Breast epithelium (tissue), 4 donors: ENCODE measurements at places on chromosomes 16 and 17. TPM values are rescaled to one million over a fixed set of nuclear protein-coding genes. Genes with fewer than 3 reads are reported as not detected.
A peak's percentile ranks its signal among the peaks of the same experiment; 100 is the strongest.

- no peak for DNase-seq
These were observed 77.1 kb upstream of the BRD7 start for GRCh38 chr16:50445621-50446555.

- no peak for DNase-seq
These were observed 30.9 kb upstream of the DYNLRB2 start for GRCh38 chr16:80509872-80510271.

Gene FOXN1
- 0.29 TPM for total RNA-seq

DNA sequence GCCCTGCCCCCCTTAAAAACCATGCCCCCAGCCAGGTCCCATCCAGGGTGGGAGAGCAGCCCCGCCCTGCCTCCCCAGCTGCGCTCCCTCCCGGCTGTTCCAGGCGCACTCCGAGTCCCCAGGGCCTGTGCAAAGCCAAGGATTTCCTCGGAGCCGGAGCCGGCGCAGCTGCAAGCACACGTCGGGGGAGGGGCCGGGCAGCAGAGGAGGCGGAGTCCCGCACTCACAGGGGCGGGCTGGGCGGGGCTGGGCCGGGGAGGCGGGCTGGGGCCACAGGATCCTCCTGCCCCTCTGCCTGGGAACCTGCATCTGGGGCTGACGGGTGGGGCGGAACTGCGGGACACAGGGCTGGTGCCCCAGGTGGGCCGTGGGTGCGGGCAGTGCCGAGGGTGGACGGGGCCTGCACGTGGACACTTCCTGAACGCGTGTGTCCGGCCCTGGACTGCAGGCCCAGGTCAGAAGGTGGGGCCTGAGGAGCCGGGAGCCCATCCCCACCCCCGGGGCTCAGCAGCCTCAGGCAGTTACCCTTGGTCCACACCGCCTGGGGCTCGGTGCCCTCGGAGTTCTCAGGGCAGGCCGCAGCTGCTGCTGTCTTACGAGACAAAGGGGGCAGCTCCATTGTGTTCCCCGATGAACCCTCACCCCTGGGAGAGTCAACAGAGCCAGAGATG, 24.0 kb upstream of the SSTR5 start:
- no peak for DNase-seq

Gene TBC1D3H
- not detected for total RNA-seq

Gene C17orf107
- not detected for total RNA-seq

DNA sequence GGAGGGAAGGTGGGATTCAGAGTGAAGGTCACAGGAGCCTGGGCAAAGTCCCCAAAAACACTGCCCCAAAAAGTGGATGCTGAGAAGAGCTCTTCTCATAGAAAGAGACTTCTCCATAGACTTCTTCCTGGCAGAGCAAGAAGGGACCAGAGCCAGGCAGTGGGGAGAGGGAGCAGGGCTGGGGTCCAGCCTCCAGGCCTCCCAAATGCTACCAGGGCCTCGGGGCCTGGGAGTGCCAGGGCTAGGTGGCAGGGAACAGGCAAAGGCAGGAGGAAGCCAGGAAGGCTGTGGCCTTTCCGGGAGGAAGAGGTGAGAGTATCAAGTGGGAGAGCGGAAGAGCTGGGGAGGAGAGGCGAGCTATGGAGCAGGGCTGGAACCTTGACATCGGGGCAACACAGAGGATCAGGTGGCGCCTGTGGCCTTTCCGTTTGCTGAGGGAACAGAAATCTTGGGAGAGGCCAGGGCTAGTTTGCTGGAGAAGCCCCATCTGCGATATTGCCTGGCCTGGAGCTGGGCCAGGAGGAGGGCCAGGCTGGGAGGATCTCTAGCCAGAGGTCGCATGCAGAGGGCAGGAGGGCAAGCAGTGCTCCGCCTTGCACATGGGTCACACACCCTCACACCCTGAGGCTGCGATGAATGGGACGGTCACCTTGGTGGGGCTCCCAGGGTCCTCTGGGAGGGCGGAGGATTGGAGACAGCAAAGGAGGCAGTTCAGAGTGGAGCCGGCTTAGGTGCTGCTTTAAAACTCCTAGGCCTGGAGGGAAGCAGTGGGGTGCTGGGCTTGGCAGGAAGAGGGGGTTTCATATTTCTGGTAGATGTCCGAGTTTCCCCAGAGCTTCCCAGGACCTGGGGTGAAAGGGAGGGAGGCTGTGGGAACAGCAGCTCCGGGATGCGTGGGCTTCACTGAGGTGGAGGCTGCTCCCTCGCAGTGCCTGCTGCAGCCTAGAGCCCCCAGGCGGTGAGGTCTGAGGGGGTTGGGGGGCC, 3.4 kb downstream of the SLC16A5 start:
- no peak for DNase-seq

DNA sequence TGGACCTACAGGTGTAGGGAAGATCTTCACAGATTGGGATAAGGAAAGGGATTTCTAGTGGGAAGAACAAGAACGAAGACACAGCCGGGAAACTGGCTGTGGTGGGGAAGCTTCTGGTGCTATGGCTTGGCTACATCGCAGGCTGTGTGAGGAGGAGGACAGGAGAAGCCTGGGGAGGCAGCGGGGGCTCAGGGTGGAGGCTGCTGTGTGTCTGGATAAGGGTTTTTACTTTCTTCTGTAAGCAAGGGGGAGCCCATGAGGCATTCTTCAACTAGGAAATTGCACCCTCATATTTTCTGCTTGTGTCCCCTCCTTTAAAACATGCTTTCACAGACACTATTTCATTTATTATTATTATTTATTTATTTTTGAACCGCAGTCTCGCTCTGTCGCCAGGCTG, 2.9 kb upstream of the RHBDF2 start:
- no peak for DNase-seq

GRCh38 chr17:73017658-73018057, 74.8 kb downstream of the SLC39A11 start:
- no peak for DNase-seq

DNA sequence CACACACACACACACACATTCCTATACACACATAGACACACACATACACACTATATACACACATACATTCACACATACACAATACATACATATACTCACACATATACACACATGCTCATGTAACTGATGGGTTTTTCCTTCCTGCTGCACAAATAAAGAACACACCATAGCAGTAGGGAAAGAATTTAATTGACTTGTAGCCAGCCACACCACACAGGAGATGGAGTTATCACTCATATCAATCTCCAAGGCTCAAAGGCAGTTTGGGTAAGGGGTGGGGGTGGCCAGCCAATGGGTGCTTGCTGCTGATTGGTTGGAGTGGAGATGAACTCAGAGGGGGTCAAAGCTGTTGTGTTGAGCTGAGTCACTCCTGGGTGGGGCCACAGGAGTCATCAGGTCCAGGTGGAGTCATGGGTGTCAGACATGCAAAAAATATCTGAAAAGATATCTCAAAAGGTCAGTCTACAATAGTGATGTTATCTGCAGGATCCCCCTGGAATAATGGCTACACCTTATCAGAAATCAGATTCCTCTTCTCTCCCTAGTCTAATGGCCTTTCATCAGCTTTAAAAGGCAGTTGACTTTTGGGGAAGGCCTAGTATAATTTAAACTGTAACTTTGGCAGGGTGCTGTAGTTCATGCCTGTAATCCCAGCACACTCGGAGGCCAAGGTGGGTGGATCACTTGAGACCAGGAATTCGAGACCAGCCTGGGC, 46.1 kb downstream of the WSB1 start:
- no peak for DNase-seq

DNA sequence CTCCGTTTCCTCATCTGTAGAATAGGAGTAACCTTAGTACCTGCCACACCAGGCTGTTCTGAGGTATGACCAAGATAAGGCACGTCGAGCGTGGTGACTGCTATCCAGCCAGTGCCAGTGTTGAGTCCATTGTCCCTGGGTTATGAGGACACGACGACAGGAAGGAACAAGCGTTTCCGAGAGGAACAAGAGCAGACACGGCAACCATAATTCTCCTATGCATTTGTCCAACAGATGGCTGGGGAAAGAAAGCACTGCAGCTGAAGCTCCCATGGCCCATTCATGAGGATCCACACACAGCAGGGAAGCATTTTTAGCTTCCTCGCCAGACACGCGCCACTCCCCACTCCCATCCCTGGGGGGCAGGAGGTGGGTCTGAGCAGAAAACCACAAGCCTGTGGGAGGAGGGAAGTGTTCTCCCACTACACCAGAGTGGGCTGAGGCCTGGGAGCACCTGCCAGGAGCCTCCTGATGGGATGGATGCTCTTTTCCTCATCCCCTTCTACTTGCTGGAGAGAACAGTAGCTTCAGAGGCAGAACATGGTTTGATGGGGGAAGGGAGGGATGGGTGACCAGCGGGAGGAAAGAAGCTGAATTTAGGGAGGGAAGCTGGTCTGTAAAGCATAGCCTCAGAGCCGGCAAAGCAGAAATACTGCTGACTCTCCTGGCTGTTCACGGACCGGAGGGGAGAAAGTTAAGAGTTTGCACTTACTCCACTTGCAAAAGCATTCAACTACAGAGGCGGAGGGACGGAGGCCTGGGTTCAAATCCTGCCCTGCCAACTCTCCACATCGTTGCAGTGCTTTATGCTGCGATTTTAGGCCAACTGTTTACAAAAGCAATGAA, 2.7 kb downstream of the COTL1 start:
- DNase-seq = no peak

Gene PMP22
- 478 TPM for total RNA-seq

- DNase-seq = no peak
These were observed 41.0 kb downstream of the TOM1L2 start for GRCh38 chr17:17931159-17931558.

DNA sequence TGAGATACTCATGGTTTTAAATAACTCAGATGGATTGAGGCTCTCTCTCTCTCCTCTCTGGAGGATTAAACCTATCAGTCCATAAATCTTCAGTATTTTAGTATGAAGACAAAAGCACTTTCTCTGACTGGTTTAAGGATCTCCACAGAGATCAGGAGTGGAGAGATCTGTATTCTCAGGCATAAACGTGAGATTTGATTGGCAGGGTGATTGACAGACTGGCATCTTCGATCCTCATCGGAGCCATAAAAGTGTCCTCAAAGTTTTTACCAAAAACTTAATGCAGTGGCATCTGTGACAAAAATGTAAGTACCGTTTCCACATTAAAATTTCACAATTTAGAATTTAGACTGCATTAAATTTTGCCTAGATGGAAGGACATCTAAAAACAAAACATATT, 870.1 kb downstream of the KCNJ2 start:
- DNase-seq = no peak

GRCh38 chr17:78583091-78583490, 5.9 kb upstream of the DNAH17 start:
- DNase-seq = no peak

- DNase-seq = no peak
These were observed 43.9 kb downstream of the TMEM235 start for GRCh38 chr17:78275355-78275754.

- DNase-seq = no peak
These were observed 4.7 kb downstream of the CENPV start for GRCh38 chr17:16348586-16348985.

Gene TMEM238L
- not detected for total RNA-seq

Gene RUNDC3A
- 1.6 TPM for total RNA-seq

GRCh38 chr16:82895843-82896242, 269.1 kb downstream of the CDH13 start:
- no peak for DNase-seq

DNA sequence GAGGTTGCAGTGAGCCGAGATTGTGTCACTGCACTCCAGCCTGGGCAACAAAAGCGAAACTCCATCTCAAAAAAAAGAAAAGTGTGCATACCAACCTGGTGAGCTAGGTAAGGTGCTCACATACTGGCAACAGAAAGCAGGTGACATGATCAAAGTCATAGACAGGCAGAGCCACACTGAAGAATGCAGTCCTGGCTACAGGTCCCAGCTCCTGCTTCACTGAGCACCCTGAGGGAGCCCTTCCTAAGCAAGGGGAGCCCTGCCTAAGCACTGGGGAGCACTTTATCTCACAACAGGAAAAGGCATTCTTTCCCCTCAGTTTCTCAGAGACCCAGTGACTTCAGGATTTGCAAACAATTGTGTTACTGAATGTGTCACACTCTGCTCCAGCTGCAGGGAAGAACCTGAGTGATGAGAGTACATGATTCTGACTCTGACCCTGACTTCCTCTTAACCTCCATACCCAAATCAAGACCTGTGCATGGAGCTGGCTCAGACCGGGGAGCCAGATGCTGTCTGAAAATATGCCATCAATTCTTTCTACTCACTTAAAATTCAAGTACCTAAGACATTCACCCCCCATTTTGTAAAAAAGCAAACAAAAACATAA, 40.5 kb downstream of the ANKRD11 start:
- DNase-seq = no peak

DNA sequence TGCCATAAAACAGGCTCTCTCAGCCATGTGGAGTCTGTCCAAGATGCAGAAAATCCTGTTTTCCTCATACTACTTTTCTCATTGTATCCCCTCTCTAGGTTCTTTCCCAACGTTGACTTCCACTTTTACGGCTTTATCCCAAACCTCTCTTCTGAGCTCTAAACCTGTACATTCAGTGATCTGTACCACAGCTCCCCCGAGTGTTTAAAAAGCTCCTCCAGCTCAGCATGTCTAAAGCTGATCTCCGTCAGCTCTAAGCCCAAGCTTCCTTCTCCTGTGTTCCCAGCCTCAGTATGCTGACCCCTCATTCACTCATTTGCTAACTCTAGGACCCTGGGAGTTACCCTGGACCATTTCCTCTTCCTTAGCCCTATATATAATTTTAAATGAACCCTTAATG, 144.6 kb downstream of the DNAH9 start:
- DNase-seq = no peak

Gene CD79B
- 3.4 TPM for total RNA-seq

DNA sequence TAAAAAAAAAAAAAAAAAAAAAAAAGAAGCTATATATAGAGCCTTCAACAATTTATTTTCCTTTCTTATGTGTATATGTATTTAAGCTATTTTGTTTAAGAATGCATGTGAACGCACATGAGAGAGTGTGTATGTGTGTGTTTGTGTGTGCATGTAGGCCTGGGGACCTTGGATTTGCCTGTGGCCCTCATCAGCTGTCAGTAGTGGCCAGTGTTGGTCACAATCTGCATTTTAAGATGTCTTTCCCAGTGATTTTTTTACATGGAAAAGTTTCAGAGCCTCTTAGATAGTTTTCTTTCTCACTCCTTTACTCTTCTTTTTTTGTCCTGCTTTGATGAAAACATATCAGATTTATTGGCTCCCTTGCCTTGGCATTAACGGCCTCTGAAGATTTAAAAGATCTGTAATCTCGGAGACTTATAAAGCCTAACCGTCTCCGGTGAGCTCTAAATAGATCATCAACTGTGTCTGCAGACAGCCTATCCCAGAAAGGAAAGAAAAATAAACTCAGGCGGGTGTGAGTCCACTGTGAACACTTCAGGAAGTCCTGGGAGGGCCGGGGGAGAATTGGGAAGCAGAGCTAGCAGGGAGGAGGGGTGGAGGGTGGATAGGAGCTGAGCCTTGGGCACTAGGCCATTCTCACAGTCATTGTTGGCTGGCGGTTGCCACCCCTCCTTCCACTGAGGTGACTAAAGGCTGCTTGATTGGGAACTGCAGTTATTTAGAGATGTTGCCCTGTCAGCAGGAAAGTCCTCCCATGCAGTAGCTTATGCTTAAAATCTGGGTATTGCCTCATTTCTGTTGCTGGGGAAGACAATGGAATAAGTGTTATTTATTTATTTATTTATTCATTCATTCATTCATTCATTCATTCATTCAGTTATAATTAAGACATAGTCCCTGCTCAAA, 86.8 kb downstream of the WWP2 start:
- DNase-seq = peak; percentile 83

- DNase-seq = no peak
These were observed 38.1 kb upstream of the RHOT1 start for GRCh38 chr17:32104158-32104557.
